Esophagus squamous epithelium (tissue), 5 donors: ENCODE measurements at places on chromosomes 5 and 9.

DNA sequence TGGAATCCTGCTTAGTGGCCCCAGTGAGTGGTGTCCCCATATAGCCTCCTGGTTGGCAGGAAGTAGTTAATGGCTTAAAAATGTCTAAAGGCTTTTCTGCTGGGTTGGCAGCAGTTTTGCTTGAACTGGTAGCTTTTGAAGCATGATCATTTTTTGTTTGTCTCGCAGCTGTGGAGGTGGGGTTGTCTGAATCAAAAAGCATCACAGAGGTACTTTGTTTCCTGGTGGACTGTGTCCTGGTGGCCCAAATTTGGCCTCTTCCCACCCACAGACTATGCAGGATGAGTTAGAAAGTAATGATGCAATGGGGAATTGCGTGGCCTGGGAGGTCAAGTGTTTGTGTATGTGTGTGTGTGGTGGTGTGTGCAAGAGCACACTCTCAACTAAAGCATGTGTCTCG lies 322.7 kb downstream of the ARHGEF28 start:
- no peak for DNase-seq

- DNase-seq: no peak
Measured at GRCh38 chr5:158995694-158996173, 104.0 kb downstream of the EBF1 start.

- no peak for DNase-seq
Measured at GRCh38 chr9:38686933-38687332, 33.0 kb downstream of the FAM240B start.

DNA sequence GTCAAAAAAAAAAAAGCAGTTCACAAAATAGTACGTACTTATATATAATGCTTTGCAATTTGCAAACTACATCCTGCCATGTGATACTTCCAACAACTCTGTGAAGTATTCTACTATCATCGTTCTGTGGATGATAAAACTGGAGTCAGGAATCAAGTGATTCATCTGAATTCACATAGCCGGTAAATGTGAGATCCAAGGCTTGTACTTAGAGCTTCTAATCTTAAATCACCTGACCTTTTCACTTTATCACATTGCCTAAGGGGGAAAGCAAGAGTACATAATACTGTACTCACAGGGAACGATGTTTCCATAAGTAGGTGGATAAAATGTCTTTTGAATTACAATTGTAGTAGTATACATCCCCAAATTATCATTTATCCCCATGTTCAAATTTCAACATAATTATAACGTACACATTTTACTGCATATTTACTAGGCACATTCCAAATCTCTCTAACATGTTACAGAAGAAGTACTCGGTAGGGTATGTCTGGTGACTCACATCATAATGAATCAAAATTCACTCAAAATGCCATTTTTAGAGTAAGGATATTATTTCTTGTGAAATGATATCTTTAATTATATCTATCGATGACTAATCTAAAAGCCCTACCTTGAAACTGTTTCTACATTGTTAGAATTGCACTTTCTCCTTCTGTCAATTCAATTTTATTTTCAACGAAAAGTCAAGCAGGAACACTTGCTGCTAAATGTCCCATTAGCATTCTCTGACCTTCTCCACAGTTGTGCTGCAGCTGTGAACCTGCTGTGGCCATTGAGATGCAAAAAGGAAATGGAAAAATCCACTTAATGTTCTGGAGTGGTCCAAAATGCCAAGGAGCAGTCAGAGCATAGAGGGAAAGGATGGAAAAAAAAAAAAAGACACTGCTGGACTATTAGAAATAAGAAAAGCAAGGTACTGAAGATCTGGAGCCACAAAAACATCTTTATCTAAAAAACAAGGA lies 78.9 kb downstream of the OR2K2 start:
- DNase-seq: no peak

GRCh38 chr9:112971415-112971814 lies 40.6 kb downstream of the ZNF883 start:
- DNase-seq: no peak

DNA sequence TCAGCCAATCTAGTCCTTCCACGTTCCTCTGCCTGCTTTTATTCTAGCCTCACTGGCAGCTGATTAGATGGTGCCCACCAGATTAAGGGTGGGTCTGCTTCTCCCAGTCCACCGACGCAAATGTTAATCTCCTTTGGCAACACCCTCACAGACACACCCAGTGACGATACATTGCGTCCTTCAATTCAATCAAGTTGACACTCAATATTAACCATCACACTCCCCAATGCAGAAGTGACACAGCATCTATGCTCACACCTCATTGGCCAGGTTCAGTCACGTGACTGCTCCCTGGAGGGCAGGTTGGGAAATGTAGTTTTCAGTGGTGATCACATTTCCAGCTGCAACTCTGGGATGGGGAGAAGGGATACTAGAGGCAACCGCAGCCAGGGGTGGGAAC lies 13.0 kb downstream of the SUSD3 start:
- no peak for DNase-seq

DNA sequence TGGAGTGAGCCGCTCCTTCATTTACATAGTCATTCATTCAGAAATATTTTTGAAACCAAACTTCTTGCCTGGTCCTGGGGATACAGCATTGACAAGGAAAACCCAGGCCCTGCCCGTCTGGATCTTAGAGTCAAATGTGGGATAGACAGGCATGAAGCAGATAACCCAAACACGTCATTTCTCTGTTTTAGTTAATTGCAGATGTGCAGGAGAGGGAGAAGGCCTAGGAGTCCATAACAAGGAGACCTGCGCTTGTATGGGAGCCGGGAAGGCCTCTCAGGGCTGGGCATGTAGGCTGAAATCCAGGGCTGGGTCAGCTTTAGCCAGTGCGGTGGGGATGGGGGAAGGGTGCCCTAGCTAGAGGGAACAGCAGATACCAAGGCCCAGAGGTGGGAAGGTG lies 43.3 kb downstream of the PRRX2 start:
- no peak for DNase-seq

GRCh38 chr5:158903006-158903405 lies 196.7 kb downstream of the EBF1 start:
- no peak for DNase-seq

GRCh38 chr5:144487207-144487606 lies 316.5 kb downstream of the KCTD16 start:
- DNase-seq: no peak

GRCh38 chr5:137310051-137310730 lies 188.9 kb downstream of the SPOCK1 start:
- DNase-seq: no peak

GRCh38 chr9:4318741-4319140 lies 18.9 kb upstream of the GLIS3 start:
- no peak for DNase-seq

GRCh38 chr5:77146896-77147295 lies 59.8 kb upstream of the ZBED3 start:
- no peak for DNase-seq

DNA sequence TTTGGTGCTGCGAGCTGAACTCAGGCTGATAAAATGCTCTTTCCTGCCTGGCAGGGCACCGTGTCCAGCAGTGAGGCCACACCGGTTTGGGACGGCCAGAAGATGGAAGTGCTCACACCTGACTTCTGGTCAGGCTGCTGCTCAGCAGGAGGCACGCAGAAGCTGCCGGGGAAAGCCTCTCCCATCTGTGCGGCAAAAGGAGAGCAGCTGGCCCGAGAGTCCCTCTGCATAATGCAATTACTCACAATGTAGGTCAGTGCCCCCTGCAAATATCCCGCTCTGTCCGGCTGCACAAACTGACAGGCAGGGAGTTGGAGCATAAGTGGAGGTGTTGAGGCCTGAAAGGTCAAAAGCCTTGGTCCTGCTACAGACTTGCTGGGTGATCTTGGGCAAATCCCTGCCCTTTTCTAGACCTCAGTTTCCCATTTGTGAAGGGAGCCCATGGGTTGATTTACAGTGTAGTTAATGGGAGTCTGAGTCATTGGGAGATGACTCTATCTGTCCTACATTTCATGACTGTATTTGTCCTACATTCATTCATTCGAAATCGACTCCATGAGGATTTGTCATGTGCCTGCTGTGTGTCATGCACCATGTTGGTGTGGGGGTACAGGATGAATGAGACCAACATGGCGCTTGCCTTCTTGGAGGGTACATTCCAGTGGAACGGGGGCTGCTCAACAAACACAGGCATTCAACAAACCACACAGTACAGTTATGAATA lies 61.8 kb upstream of the TBC1D2 start:
- DNase-seq: no peak

- DNase-seq: no peak
Measured at GRCh38 chr5:42887575-42887974, 75.9 kb upstream of the SELENOP start.

GRCh38 chr5:151023651-151024050 lies 3.3 kb downstream of the GPX3 start:
- DNase-seq: no peak

- DNase-seq: no peak
Measured at GRCh38 chr5:154782812-154783592, 27.8 kb downstream of the LARP1 start.

- no peak for DNase-seq
Measured at GRCh38 chr9:124330011-124330697, 72.4 kb downstream of the NEK6 start.

GRCh38 chr9:33908114-33908513 lies 91.2 kb downstream of the UBE2R2 start:
- DNase-seq: no peak

DNA sequence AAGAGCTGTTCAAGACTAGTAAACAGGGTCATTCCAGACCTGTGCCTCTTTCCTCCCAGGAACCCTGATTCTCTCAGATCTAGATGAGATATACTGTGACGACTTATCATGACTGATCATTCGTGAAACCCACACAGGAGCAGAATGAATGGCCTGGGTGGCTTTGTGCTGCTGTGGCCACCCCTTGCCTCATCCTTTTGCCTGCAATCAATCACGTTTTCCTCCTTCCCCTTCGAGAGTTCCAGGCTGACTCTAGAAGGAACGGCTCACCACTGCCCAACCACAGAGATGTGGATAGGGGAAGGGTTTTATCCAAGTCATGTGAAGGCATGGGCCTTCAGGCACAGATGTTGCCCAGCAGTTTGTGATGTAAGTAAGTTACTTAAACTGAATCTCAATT lies 5.8 kb downstream of the ANXA6 start:
- DNase-seq: no peak

DNA sequence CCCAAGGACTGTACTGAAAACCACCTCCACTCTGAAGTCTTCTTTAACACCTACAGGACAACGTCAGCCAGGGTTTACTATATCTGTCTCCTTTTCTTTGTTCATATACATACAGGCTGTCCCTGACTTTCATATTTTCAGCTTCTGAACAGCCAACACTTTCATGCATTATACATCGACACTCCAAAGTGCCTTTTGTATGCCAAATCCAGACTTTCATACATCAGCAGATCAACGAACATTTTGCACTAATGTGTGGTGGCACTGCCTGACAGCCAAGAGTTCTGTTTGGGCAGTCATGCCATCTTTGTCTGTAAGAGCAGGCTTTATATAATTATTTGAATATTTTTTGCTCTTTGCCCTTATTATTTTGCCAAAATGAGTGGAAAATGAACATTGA lies 487.4 kb downstream of the CETN3 start:
- no peak for DNase-seq

DNA sequence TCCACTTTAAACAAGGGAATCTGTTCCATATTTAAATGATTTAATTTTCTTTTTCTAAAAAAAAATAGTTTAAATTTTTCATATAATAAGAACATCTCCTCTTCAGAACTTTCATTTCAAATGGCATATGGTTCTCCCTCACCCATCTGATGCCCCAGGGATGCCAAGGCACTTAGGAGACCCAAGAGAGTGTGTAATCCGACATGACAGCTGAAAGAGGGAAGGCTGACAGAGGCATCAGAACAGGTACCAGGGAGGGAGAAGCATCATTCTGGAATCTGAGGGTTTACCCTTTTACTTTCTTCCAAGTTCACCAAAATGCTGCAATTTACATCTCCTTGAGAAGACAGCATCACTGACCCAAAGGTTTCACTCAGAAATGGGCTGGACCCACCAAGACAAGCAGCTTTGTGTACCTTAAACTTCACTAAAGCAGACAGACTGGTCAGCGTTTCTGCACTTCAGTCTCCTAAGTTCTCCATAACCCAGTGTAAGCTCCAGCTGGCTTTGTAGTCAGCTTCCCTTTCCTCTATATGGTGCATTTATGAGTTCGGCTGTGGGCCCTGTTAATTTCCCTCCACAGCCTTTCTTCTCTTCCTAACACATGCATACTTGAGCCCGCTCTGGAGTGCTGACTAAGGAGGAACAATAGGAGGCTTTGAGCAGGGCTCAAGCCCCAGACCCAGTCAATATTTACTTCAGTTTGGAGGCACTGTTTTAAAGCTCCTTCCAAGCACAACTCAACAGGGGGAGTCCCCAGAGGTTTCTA lies 17.7 kb downstream of the EFNA5 start:
- no peak for DNase-seq

- DNase-seq: no peak
Measured at GRCh38 chr5:57036761-57037160, 84.8 kb upstream of the MIER3 start.

- no peak for DNase-seq
Measured at GRCh38 chr5:55344392-55344992, 36.7 kb downstream of the MTREX start.

DNA sequence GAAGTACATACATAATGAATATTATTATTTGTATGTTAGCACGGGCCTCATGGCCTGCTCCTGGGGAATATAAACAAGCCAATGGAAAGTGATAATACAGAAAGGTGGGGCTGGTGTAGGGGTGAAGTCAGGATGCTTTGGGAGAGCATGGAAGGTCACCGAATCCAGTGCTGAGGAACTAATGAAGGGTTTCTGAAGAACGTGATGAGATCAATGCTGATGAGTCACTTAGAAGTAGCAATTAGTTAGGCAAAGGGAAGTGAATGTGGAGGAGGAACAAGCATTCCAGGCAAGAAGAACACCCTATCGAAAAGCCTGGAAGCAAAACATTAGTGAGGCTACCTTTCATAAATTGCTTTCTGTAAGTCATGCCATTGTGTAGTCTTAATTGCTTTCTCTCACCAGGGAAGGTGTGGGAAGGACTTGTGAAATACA lies 2.1 kb downstream of the ANXA1 start:
- no peak for DNase-seq

GRCh38 chr5:14873790-14874189 lies 2.2 kb upstream of the ANKH start:
- DNase-seq: no peak

- DNase-seq: no peak
Measured at GRCh38 chr5:3356016-3356415, 239.6 kb upstream of the IRX1 start.

- DNase-seq: no peak
Measured at GRCh38 chr9:89175828-89176261, 2.8 kb downstream of the SHC3 start.

GRCh38 chr5:37951946-37952721 lies 112.3 kb upstream of the GDNF start:
- no peak for DNase-seq

GRCh38 chr9:135508211-135508820 lies 7.8 kb downstream of the MRPS2 start:
- no peak for DNase-seq

DNA sequence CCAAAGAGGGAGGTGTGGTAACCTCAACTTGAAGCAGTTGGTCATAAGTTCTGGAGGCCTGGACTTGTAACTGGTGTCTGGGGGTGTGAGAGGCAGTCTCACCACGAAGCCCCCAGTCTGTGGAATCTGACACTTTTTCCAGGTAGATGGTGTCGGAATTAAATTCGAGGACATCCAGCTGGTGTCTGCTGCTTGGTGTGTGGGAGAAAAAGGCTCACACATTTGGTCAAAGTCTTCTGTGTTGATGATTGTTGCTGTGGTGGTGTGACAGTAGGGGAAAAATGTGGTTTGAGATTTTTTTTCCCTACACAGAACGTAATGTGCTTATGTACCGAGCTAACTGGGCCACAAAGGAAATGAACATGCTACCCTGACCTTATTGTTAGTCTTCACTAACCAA lies 251.9 kb downstream of the MAT2B start:
- DNase-seq: no peak

GRCh38 chr5:33401482-33402390 lies 39.0 kb upstream of the TARS1 start:
- DNase-seq: no peak
